ENCODE measurements at places on chromosomes 11 and 22.

- no peak for DNase-seq
Measured at GRCh38 chr11:24199461-24199860, 297.4 kb upstream of the LUZP2 start.

GRCh38 chr22:37500745-37501609 is 14.8 kb upstream of the MFNG start:
- DNase-seq, result no peak

- no peak for DNase-seq
Measured at GRCh38 chr11:131796541-131796940, 426.1 kb downstream of the NTM start.

DNA sequence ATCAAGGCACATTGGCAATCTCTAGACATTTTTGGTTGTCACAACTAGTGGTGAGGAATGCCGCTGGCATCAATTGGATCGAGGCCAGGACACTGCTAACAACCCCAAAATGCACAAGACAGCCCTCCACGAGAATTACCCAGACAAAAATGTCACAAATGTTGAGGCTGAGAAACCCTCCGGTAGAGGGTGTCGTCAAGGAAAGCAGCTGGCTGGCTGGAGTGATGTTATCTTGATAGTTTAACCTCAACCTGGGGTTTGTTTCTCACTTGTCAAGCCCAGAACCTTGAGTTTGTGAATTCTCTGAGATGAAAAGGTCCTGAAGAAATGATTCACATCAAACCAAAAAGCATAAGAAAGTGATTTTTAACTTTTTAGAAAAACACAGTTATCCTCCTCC is 21.1 kb upstream of the TMPRSS13 start:
- peak; percentile 49 for DNase-seq

DNA sequence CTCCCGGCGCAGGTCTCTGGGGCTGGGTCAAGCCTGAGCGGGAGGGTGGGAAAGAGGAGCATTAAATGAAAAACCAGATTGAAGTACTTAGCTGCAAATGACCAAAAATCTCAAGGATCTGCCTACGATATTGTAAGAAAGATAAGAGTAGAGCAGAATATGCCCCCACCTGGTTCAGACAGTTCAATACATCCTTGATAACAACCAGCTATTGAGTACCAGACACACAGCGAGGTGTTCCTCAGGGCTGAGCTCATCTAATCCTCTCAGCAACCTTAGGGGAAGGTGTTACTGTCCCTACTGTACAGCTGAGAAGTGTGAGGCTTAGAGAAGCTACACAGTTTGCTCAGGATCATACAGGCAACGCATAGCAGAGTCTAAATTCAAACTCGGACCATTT is 27.4 kb upstream of the HMGXB4 start:
- DNase-seq, result no peak

- DNase-seq, result no peak
Measured at GRCh38 chr22:37496651-37497050, 10.5 kb upstream of the MFNG start.

DNA sequence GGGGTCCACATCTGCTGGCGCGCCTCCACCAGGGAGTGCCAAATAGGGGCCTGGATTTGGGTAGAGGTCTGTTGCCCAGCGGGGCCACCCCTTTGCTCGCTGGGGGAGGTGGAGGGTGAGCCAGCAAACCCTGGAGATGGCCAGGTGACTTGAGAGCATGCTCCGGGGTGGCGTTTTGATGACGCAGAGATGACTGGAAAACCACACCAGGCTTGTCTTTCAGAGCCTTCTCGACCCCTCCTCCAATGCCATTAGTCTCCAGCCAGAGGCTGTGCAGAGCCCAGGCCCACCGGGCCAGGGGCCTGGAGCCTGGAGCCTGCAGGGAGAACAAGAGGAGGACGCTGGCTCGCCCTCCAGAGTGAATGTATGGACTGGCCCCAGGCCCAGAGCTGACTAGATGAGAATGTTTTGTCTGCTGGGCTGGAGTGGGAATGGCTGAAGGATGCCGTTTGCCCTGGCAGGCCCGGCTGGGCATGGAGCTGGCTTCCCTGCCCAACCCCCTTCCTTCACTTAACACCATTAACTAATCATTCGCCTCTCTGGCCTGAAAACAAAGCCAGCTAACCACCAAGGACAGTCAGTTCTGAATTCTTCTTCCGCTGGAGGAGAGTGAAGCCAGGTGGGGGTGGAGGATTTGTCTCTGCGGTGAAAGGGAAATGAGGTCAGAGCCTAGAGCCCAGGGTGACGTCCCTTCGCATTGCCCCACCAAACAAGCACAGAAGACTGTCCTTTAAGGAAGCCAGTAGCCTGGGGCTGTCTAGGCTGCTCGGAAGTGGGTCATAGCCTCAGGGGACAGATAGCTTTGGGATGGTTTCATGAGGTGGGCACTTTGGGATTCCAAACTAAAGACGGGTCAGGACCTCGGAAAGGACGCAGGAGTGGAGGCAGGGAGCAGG is 1.6 kb upstream of the MCAM start:
- DNase-seq, result peak; percentile 67

- DNase-seq, result no peak
Measured at GRCh38 chr11:85831050-85831449, 20.1 kb upstream of the SYTL2 start.

DNA sequence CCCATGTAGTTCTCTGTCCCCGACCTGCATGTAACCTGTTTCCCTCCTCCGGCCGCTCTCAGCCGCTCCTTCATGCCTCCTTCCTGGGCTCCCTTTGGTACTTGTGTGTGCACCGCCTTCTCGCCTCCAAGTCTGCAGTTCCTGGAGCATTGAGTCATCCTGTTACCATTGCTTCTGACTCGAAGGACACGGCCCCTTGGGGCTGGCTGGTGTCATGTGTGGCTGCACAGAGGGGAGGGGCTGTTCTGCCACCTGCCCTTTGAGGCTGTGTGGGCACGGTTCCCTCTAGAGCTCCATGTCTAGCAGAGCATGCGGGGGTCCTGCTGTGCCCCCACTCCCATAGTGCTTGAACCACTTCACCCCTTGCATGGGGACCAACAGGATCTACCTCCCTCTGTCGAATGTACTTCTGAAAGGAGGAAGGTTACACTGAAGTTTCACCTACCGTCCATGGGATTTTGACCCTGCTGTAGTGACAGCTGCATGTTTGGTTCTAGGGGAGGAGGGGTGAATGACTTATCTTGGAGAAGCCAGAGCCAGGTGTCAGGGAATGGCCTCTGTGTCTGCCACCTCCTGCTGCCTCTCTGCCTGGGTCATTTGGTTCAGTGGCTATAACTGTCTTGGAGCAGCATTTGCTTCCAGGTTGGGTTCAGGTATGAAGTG is 39.6 kb downstream of the BCR start:
- peak; percentile 91 for DNase-seq

All from OCI-LY7 (cell line).